ENCODE measurements at places on chromosomes 7 and 10. TPM values are rescaled to one million over a fixed set of nuclear protein-coding genes. Genes with fewer than 3 reads are reported as not detected.

Gene MYH16
- 0.26 TPM for total RNA-seq

Gene CLRN3
- total RNA-seq: not detected

Gene CALCR
- total RNA-seq: not detected

Gene OR6V1
- total RNA-seq: not detected

Gene TWIST1
- total RNA-seq: 19.9 TPM

Gene IKZF1
- not detected for total RNA-seq

All from epithelial cell of alveolus of lung (primary cell).